ENCODE measurements at places on chromosomes 11 and 22.

DNA sequence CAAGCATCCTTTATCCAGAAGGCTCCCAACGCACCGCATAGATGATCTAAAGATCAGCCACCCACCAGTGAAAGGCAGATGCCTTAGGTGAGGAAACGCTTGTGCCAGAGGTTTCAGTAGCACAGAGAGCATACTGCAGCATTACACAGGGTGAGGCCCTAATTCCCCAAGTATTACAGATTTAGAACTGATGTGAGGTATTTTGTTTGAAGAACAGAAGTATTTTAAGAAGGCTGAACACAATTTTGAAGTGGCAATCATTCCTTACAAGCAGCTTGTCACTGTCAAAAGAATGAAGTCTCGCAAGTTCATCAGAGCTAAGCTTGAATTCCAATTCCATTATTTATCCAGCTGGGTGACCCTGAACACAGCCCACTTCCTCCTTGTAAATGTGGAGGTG lies 70.0 kb upstream of the FAT3 start:
- no peak for DNase-seq

DNA sequence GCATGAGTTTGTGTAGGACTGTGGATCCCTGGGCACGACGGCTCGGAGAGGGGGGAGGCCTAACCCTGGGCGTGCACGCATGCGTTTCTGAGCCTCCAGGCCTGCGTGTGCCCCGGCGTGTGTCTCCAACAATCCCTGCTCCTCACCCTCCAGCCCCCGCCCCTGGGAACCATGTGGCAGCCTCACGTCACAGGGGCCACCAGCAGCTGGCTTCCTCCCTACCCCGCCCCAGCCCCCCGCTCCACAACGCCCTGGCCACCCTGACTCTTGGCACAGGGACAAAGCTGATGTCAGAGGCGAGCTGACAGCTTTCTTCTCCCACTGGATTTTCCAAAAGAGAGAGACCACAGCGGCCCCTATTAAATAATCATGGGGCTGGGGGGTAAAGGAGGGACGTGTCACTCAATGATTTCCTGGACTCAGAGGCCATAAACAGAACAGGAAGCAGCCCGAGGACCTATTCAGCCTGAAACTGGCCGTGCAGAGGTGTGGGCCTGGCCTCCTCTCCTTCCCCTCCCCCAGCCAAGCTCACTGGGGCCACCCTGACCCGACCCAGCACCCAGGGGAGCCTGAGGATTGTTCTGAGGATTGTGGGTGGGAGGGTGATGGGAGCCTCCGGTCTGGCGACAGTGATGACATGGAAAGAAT lies 6.8 kb upstream of the LIF start:
- DNase-seq = peak; percentile 74

DNA sequence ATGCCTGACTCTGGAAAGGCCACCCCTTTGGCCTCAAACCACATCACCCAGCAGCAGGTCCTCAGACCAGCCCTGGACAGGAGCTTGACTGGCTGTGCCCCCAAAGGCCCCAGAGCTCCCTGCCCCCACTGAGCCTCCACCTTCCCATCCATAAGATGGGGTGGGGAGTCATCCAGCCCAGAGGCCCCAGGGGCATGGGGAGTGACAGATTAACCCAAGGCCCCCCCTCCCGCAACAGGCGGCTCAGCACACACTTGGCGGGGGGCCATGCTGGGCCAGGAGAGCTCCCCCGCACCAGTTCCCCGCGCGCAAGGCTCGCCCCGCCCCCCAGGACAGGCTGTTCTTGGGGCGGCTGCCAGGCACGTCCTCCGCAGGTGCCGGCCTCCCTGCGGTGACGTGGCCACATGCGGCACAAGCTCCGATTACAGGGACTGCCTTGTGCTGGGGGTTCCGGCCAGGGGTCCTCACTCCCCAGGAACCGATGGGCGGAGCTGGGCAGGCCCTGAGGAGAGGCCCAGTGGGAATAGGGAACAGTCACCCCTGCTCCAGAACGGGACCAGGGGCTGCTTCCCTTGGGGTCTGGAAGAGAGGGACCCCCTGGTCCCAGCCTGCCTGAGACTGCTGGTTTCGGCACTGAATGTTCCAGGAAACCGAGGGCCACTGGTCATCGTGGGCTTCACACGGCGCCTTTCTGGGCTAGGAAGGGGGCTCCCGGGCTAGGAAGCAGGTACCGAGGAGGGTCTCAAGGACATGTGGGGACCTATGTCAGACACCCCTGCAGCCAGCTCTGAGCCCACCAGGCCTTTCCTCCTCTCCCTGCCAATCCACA lies 5.1 kb upstream of the CDKN1C start:
- no peak for DNase-seq

DNA sequence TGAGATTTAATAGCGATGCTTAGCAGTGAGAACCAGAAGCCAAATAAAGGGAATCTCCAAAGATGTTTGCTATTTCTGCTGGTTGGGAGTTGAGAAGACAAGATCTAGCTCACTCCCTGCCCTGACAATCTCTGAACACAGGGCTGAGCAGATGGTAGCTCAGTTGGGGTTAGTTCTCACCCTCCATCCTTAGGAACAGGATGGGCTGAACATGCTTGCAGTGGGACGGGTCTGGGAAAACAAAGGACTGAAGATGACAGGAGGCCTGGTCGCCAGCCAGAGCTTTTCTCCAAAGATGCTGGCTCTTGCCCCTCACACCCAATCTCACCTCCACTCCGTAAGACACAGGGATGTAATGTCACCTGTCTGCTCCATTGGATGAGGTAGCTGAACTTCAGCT lies 72.7 kb downstream of the SC5D start:
- DNase-seq = no peak

GRCh38 chr22:22201185-22201929 lies 43.2 kb upstream of the VPREB1 start:
- DNase-seq = no peak

- no peak for DNase-seq
These were observed 190.5 kb upstream of the MTMR2 start for GRCh38 chr11:96114178-96115064.

GRCh38 chr22:27915986-27916385 lies 3.1 kb downstream of the PITPNB start:
- DNase-seq = no peak

- no peak for DNase-seq
These were observed 229.3 kb downstream of the CASP12 start for GRCh38 chr11:104668797-104669463.

GRCh38 chr11:17102462-17102861 lies 25.0 kb upstream of the RPS13 start:
- DNase-seq = no peak

GRCh38 chr11:116403794-116404461 lies 368.9 kb downstream of the BUD13 start:
- no peak for DNase-seq

DNA sequence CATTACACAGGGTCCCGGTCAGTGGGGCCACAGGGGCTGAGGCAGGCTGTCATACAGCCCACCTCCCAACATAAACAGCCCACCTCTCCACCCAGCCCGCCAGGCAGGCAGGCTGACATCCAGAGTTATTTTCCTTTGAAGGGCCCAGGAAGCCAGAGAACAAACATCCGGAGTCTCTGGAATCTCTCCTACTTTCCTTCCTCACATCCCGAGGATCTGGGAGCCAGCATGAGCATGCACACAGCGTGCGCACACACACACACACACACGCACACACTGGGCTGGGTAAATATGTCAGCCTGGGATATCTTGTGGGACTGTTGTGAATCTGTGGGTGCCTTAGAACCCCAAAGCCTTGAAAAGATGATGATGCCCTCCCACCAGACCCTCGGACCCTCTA lies 55.4 kb downstream of the PDE2A start:
- DNase-seq = no peak

DNA sequence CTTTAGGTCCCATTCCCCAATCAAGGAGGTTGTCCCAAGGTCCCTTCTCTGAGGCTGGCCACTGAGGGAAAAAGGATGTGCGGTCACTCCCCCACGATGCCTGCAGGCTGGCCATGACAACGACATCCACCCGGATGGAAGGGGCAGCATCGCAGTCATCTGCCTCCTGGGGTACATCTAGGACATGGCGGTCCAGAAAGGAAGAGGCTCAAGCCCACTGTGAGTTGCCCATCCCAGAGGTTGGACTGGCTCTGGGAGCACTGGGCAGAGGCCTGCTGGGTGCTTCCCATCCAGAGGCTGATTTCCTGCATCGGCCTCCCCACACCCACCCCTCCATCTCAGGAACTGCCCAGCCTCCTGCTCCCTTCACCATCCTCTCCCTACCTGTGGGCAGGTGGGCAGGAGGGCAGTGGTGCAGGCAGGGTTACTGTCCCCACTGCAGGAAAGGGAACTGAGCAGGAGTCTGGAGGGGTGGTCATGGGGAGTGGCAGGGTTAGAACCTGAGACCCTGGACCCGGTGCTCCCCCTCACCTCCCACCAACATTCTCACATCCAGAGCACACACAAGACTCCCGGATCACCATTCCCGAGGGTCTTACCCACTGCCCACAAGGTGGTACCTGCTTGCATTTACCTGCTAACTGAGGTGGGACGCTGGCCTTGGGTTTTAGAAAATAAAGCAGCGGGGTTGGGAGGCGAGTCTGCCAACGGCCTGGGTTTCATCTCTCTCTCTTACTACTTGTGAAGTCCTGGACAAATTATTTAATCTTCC lies 4.4 kb downstream of the RCE1 start:
- no peak for DNase-seq

GRCh38 chr11:67698247-67698646 lies 23.8 kb upstream of the ALDH3B2 start:
- DNase-seq = no peak

DNA sequence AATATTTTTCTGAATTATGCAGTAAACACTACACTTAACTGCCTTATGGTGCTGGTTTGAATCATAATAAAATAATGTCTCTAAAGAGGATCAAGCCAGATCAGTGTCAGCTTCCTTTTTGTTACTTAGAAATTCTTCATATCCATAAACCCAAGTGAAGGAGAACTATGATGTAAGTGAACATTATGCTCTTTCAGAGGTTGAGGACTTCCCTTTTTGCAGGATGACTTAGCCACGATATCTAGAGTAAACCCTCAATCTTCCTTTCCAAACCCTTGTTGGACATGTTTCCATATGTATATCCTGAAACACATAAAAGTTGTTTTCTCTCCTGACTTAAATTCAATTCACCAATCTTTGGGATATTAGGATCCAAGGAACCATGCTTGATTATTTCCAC lies 19.1 kb downstream of the OR8D1 start:
- no peak for DNase-seq

DNA sequence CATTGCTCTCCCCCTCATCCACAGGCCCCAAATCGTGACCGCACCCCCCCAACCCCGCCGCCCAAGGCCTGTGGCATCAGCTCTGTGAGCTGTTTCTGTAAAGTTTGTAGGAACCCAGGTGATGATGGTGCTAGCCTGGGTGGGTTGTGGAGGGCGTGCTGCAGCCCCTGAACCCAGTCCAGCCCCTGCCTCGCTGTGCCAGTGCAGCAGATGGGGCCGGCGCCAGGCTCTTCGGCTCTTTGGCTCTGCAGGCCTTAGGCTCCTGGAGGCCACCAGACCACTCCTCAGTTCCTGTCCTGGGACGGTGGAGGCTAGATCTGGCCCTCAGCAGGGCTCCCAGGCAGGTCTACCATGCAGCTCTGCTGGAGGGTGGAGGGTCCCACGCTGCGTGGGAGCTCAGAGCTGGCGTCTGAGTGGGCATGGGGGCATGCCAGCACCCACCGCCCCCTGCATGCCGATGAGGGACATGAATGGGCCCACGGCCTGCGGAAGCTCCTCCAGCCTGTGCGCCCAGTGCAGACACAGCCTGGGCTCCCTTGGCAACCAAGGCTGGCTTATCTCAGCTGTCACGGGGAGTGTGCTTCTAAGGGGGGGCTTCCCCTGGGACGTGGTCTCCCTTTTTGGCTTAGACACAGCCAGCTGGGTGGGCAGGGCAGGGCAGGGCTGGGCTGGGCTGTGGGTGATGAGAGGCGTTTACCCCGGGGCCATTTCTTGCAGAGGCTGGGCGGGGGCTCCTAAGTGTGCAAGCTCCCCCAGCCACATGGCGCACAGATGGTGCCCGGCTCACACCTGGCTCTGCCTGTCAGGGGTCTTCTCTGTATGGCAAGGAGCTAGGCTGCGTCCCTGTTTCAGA lies 1187.6 kb downstream of the BRD1 start:
- no peak for DNase-seq

- no peak for DNase-seq
These were observed 63.6 kb downstream of the TNRC6B start for GRCh38 chr22:40241200-40241763.

- DNase-seq = no peak
These were observed 20.6 kb upstream of the RPS13 start for GRCh38 chr11:17098038-17098437.

GRCh38 chr11:74636630-74637184 lies 44.3 kb downstream of the POLD3 start:
- no peak for DNase-seq

DNA sequence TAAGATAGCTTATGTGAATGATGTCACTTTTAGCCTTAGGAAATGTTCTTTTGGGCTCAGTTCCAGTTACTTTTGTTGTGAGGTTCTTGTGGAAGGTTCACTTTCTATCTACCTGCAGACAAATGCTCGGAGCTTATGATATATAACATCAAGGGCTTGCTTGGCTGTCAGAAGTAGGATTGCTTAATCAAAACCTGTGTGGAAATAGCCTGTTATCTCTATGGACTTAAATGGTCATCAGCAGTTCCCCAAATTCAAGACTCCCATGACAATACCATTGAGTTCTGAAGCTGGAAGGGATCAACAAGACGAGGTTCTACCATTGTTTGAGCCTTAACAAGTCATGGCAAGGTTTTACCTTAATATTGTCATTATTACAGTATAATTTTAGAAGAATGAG lies 43.8 kb downstream of the FLI1 start:
- DNase-seq = no peak

DNA sequence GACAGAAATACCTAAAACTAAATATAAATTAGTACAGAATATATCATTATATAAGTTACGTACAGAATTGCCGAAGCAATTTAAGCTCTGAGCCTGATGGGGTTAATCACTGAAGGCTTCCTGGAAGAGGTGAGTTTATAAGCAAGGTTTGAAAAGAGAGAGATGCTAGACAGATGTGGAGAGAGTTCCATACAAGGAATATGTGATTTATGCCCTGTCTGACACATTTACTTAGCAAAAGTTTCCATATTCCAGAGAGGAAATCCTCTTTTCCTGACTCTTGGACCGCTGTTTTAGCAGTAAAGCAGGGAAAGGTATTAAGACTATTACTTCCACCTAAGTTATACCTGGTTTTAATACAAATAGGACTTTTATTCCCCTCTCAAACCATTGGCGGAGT lies 65.1 kb downstream of the DBX1 start:
- no peak for DNase-seq

DNA sequence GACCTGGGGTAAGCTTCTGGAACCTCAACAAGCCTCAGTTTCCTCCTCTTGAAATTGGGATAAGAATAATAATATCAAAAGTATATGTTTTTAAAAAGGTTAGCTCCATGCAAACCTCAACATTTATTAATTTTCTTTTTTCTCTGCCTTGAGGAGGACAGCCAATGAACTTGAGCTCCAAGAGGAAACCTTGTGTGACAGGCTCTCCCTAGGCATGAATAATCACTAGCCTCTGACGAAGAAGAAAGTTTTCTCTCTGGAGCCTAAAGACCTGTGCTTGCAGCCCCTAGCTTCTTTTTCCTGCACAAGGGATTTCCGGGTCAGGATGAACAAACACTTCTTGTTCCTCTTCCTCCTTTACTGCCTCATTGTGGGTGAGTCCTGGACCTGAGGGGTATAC lies at the start of gene PATE3:
Gene PATE3 (plus strand): TSS at position 301 of the 400 bp plus-strand sequence. CDS start 25 bp downstream, at position 326.
- no peak for DNase-seq

All from anterior cingulate cortex (tissue), 58 donors.